ENCODE measurements at places on chromosomes 13 and 19.
A peak's percentile ranks its signal among the peaks of the same experiment; 100 is the strongest.

DNA sequence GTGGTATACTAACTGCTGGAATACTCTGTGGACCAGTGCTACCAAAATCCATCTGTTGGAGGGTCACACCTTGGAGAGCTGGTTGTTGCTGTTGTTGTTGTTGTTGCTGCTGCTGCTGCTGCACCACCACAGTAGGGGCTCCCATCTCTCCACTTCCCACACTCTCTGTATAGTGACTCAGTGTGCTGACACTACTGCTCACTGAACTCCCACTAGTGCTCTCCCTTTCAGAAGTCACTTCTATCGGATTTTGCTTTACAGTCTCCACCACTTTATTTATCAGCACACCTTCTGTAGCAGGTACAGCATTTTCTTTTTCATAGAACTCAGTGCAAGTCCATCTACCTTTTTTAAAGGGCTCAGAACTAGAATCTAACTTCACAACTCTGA, 1.7 kb downstream of the TSC22D1 start:
- DNase-seq, result no peak

- DNase-seq, result peak; percentile 28
Observed at GRCh38 chr13:41762796-41763195, 198.1 kb downstream of the VWA8 start.

GRCh38 chr13:113991191-113991669, 17.4 kb upstream of the C13orf46 start:
- no peak for DNase-seq

GRCh38 chr19:32406161-32407003, 812 bp downstream of the DPY19L3 start:
- peak; percentile 68 for DNase-seq

DNA sequence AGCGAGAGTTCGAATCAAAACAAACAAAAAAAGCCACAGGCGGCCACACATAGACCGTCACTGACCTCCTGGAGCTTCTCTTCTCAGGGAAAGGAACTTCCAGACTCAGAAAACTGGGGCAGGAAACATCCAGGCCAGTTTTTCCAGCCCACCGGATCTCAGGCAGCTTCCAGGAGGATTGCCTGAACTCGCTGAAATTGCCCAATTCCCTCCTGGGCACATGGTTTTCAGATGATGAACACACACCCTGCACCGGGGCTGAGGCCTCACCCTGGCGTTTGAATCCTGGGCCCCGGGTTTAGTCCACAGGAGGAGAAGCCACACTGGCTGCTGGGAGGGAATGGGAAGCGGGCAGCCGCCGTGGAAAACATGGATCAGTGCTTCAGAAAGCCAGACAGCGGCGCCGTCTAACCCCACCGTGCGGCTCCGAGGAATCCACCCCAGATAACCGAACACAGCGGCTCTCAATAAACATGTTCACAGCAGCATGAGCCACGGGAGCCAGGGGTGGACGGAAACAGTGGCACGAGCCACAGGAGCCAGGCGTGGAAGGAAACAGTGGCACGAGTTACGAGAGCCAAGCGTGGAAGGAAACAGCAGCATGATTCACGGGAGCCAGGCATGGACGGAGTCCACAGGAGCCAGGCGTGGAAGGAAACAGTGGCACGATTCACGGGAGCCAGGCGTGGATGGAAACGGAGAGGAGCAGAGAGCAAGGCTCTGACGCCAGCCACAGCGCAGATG, 18.2 kb upstream of the PTBP1 start:
- peak; percentile 83 for DNase-seq

Data from ELF-1 (cell line).